ENCODE measurements at places on chromosomes 5 and 9.

- no peak for DNase-seq
Measured at GRCh38 chr9:124818431-124819281, 34.6 kb upstream of the WDR38 start.

GRCh38 chr5:74028976-74029375 lies 403.0 kb downstream of the ARHGEF28 start:
- no peak for DNase-seq

- DNase-seq = peak; percentile 63
Measured at GRCh38 chr9:111759762-111760639, 34.7 kb downstream of the SHOC1 start.

DNA sequence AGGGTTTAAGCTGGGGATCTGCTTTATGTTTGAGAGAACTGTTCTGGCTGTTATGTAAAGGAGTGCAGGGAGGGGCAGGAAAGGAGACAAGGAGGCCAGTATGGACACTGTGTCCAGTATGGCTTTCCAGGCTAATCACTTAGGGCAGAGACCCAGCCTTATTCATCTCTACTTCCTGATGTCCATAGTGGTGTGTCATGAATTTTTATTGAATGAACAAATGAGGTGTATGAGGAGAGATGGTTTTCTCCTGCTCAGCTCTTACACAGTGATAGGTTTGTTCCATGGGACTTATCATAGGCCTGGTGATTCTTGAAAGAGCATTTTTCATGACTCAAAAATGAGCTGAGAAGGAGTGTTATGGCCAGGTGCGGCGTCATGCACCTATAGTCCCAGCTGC lies 20.5 kb upstream of the FGFR4 start:
- peak; percentile 32 for DNase-seq

DNA sequence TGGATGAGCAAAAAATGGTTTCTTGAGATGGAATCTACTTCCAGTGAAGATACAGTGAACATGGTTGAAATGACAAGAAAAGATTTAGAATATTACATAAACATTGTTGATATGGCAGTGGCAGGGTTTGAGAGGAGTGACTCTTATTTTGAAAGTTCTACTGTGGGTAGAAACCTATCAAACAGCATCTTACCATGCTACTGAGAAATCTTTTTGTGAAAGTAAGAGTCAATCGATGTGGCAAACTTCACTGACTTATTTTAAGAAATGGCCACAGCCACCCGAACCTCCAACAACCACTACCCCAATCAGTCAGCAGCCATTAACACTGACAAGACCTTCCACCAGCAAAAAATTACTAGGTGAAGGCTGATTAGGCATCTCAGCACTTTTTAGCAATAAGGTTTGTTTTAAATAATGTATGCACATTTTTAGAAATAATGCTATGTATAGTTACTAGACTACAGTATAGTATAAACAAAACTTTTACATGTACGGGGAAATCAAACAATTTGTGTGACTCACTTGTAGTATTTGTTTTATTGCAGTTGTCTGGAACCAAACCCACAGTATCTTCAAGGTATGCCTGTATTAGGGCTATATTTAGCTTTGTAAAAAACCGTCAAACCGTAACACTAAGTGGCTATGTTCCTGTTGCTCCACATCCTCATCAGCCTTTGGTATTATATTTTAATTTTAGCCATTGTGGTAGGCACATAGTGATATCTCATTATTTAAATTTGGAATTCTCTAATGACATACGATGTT lies 30.6 kb upstream of the ADAMTS6 start:
- no peak for DNase-seq

GRCh38 chr5:87121304-87122150 lies 146.2 kb upstream of the RASA1 start:
- peak; percentile 62 for DNase-seq

- peak; percentile 79 for DNase-seq
Measured at GRCh38 chr5:176716320-176716719, 69.0 kb downstream of the TSPAN17 start.

- no peak for DNase-seq
Measured at GRCh38 chr9:123454361-123454760, 98.4 kb downstream of the CRB2 start.

- DNase-seq = peak; percentile 61
Measured at GRCh38 chr9:76562511-76562911, 103.5 kb downstream of the GCNT1 start.

GRCh38 chr5:39689919-39690318 lies 265.1 kb upstream of the DAB2 start:
- DNase-seq = no peak

DNA sequence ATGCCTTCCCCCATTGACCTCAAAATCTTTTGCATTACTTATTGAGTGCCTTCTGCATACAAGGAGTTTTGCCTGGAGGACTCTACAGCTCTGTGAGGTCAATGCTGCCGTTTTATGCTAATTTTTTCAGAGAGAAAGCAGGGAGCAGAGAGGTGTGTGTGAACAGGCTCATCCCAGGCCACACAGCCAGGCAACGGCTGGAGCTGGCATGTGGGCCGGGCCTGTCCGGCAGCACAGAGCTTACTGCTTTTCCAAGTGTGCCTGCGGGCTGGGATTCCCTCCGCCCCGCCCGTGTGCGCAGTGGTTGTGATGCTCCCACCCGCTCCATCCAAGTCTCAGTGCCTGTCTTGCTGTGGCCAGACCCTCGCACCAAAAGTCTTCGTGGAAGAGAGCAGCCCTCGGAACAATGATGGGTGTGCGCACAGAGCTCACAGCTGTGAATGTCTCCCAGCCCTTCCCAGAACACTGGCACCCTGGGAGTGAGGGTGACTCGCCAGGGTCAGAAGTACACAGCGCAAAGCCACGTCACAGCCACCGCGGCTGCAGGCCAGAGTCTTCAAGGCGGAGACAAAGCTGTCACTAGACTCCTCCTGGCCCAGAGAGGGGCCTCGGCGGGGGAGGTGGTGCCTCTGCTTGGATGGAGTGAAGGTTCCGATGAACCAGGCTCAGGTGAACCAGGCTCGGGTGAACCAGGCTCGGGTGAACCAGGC lies 82.8 kb downstream of the COL5A1 start:
- DNase-seq = peak; percentile 67

DNA sequence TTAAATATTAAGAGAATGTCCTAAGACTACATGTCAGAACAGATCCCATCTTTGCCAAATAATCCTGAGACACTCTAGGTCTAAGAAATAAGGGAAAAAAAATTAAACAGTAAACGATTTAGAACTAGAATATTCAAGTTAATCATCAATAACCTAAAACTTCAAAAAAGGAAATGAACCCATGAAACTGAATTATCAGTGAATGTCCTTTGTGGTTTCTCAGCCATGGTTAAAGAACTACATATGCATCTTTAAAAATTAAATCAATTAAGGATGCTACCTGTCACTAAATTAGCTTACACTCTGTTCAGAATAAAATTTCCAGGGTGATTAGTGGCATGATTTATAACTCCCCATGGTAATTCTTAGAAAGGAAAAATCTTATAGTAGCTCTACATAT lies 850.0 kb upstream of the C9orf72 start:
- DNase-seq = no peak

DNA sequence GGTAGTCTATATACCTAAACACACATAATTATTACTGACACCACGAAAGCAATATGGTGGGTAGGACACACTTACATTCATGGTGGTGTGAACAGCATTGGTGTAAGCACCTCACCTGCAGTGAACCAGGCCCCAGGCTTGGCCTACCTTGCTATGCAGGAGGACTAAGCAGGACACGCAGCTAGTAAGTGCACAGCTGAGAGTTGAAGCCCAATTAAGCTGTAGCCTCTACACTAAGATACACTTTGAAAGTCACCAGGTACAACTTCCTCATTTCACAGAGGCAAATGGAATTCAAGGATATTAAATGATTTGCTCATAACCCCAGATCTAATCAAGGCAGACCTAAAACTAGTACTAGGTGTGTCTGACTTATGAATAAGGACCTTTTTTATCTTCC lies 145.8 kb upstream of the PAPPA start:
- no peak for DNase-seq
